Glutamatergic neuron (in vitro differentiated cells): ENCODE measurements at places on chromosomes 13 and 19.

- DNase-seq, result no peak
- H3K4me1 ChIP-seq, result peaks cover 35% of the 10 kb centered on the region
- H3K27me3 ChIP-seq, result no peaks in the 10 kb centered on the region
- H3K4me3 ChIP-seq, result no peak overlapping the region
- H3K27ac ChIP-seq, result no peak overlapping the region
Observed at GRCh38 chr13:29936956-29937355, 86.5 kb upstream of the UBL3 start.

- no peak overlapping the region for H3K27ac ChIP-seq
- H3K27me3 ChIP-seq, result no peaks in the 10 kb centered on the region
- DNase-seq, result no peak
- H3K4me3 ChIP-seq, result no peak overlapping the region
- H3K36me3 ChIP-seq, result no peaks in the 10 kb centered on the region
Observed at GRCh38 chr13:38398711-38399493, 49.3 kb downstream of the UFM1 start.

- no peak for DNase-seq
- H3K36me3 ChIP-seq, result no peaks in the 10 kb centered on the region
- no peak overlapping the region for H3K27ac ChIP-seq
- peaks cover 48% of the 10 kb centered on the region for H3K4me1 ChIP-seq
- H3K4me3 ChIP-seq, result no peak overlapping the region
Observed at GRCh38 chr13:100523411-100523810, 65.2 kb downstream of the GGACT start.

GRCh38 chr13:85521657-85522056, 277.6 kb downstream of the SLITRK6 start:
- peak overlapping the region; percentile 25 for H3K27ac ChIP-seq
- H3K27me3 ChIP-seq, result no peaks in the 10 kb centered on the region
- no peak for DNase-seq
- H3K4me1 ChIP-seq, result peaks cover 6% of the 10 kb centered on the region

DNA sequence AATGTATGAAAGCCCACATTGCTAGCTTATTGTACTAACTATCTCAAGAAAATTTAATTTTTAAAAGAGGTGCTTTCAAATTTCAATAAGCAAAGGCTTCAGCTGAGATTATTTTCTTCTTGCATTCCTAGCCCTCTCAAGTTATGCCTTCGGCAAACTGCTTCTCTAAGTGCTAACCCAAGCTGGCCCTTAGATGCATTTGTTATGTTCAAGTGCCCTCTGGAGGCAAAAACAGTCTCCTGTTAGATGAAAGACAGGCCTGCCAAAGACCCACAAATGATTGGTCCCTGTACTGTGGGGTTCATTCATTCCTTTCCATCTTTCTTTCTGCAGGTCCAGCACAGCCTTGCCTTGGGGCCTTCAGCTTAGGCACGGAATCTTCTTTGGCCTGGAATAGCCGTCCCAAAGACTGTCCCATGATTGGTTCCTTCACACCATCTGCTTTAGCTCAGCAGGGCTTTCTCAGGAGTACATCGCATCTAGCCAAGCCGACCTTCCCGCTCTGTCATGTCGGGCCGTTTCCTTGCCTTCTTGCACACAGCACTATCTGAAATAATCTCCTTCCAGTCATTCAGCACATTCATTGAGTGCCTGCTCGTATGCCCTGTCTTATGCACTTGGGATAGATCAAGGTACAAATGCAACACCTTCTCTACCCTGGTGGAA, 26.4 kb upstream of the TPTE2 start:
- no peak overlapping the region for H3K4me3 ChIP-seq
- no peak for DNase-seq

DNA sequence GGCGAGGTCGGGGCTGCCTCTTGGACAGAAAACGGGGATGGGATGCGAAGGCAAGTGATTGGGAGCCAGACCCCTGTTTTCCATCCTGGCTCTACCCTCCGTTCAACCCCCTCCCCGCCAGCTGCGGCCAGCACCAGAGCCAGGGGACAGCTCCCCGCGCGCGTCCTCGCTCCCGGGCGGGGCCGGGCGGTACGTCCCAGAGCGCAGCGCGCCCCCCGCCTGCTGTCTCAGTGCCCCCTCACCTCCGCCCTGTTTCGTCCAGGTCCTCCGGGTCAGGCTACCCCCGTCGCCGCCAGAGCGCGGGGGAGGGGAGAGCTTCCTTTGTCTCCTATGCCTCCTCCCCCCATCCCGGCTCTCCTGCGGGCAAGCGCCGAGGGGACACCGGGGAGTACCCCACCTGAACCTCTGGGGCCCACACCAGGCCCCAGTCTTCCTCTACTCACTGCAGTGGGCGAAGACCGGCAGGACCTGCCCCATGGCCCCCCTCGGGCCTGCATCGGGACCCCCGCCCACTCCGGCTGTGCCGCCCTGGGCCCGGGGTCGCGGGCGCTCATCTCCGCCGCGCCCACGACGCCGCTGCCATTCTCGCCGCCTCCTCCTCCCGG, 396 bp downstream of the RTN2 start:
- peak; percentile 75 for DNase-seq
- H3K27me3 ChIP-seq, result peaks cover 19% of the 10 kb centered on the region

DNA sequence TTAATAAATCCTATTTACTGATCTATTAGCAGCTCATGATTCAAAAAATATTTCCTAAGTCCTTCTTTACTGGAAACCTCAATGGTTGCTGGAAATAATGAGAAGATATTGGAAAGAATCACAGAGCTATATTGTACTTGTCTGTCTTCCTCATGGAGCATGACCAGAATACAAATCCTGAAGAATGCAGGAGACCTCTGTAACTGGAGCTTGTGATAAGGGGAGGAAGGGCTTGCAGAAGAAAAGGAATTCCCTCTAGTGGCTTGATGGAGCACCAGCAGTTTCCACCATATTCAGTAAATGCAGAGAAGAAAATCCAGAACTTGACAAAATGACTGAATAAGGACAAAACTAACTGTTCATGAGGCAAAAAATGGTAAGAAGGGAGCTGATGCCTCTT, 1333.1 kb downstream of the EFNB2 start:
- H3K27ac ChIP-seq, result no peak overlapping the region
- no peaks in the 10 kb centered on the region for H3K27me3 ChIP-seq
- no peak for DNase-seq
- no peak overlapping the region for H3K4me3 ChIP-seq
- no peaks in the 10 kb centered on the region for H3K36me3 ChIP-seq

- no peak overlapping the region for H3K27ac ChIP-seq
- H3K4me1 ChIP-seq, result peaks cover 15% of the 10 kb centered on the region
- H3K4me3 ChIP-seq, result no peak overlapping the region
- peaks cover 11% of the 10 kb centered on the region for H3K27me3 ChIP-seq
- DNase-seq, result no peak
Observed at GRCh38 chr13:43784496-43784895, 2.3 kb downstream of the ENOX1 start.

- no peak for DNase-seq
- H3K36me3 ChIP-seq, result no peaks in the 10 kb centered on the region
- no peak overlapping the region for H3K27ac ChIP-seq
- no peak overlapping the region for H3K4me3 ChIP-seq
- H3K4me1 ChIP-seq, result no peaks in the 10 kb centered on the region
Observed at GRCh38 chr13:46360604-46361003, 26.4 kb downstream of the RUBCNL start.

GRCh38 chr19:10271543-10272086, 695 bp downstream of the ICAM1 start:
- no peaks in the 10 kb centered on the region for H3K4me1 ChIP-seq
- H3K36me3 ChIP-seq, result no peaks in the 10 kb centered on the region
- no peak overlapping the region for H3K4me3 ChIP-seq

GRCh38 chr13:45162194-45162593, 38.7 kb downstream of the KCTD4 start:
- H3K27me3 ChIP-seq, result no peaks in the 10 kb centered on the region
- H3K36me3 ChIP-seq, result no peaks in the 10 kb centered on the region

DNA sequence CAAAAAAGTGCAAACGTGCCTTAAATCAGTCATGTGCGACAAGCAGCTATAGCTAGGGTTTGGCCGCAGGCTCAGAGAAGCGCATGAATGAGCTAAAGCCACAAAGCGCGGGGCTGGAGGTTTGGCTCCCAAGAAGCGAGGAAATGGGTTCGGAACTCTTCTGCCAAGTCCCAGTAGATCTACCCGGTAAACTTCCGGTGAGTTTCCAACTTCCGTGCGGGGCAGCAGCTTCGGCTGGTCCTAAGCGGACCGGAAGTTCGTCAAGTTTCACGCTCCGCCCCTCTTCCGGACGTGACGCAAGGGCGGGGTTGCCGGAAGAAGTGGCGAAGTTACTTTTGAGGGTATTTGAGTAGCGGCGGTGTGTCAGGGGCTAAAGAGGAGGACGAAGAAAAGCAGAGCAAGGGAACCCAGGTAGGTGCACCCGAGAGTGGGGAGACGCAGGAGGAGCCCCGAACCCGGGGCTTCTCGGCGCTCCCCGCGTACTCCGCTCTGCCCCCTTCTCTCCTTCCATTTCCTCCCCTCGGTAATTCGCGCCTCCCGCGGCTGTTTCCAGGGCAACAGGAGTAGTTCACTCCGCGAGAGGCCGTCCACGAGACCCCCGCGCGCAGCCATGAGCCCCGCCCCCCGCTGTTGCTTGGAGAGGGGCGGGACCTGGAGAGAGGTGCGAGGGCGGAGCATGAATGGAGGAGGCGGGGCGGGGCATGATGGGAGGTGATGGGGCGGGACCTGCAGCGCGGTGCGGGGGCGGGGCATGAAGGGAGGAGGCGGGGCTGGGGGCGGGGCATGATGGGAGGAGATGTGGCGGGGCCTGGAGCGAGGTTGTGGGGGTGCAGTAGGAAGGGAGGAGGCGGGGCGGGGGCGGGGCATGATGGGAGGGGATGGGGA, at the start of gene NR1H2:
NR1H2 (plus strand) TSS at position 292 of the 885 bp plus-strand sequence. CDS start 1,149 bp downstream, outside the sequence.
- DNase-seq, result peak; percentile 93
- peak within 1 kb of the TSS; percentile 99 for H3K4me3 ChIP-seq
- H3K27ac ChIP-seq, result peak within 1 kb of the TSS; percentile 73
- H3K27me3 ChIP-seq, result peaks cover 3% of the 10 kb centered on the region

DNA sequence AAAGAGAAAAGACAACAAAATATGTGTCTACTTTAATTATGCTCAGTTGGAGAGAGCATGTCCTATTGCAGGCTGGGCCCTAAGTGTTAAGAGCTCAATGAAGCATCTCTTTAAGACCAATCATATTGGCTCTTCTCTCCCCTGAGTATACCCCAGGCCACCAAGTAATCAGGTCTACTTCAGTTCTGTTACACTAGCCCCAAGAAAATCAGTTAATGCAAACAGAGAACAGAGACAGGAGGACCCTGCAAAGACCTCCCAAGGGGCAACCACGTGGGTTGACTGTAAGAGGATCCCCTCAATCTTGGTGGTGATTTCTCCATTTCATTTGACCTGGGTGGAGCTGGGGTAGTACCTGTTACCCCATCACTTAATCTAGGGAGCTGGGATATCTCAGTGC, 451.0 kb upstream of the ZNF507 start:
- H3K27me3 ChIP-seq, result no peaks in the 10 kb centered on the region
- no peaks in the 10 kb centered on the region for H3K4me1 ChIP-seq

DNA sequence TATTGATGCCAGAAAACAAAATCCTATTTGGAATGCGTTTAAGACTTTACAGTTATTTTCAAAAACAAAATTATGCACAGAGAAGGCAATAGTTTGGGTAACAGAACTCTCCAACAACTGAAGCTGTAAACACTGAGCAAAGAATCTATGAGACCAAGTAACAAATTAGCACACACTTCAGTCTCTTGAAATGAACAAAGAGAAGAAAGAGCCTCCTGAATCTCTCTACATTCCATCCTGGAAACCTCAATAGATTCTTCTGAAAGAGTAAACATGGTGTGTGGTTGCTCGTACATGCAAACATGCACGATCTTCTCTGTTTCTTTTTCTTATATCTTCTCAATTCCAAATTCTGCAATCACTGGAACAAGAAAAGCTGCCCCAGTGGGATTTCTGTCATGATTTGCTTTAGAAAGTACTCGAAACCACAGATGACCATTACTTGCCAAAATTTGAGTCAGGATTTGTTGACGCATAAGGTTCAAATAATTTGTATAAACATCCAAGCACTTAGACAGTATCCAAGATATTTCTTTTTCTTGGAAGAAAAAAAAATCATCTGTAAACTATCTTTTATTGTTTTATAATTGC, 137.9 kb upstream of the DACH1 start:
- peaks cover 5% of the 10 kb centered on the region for H3K36me3 ChIP-seq
- no peaks in the 10 kb centered on the region for H3K27me3 ChIP-seq
- no peaks in the 10 kb centered on the region for H3K4me1 ChIP-seq

DNA sequence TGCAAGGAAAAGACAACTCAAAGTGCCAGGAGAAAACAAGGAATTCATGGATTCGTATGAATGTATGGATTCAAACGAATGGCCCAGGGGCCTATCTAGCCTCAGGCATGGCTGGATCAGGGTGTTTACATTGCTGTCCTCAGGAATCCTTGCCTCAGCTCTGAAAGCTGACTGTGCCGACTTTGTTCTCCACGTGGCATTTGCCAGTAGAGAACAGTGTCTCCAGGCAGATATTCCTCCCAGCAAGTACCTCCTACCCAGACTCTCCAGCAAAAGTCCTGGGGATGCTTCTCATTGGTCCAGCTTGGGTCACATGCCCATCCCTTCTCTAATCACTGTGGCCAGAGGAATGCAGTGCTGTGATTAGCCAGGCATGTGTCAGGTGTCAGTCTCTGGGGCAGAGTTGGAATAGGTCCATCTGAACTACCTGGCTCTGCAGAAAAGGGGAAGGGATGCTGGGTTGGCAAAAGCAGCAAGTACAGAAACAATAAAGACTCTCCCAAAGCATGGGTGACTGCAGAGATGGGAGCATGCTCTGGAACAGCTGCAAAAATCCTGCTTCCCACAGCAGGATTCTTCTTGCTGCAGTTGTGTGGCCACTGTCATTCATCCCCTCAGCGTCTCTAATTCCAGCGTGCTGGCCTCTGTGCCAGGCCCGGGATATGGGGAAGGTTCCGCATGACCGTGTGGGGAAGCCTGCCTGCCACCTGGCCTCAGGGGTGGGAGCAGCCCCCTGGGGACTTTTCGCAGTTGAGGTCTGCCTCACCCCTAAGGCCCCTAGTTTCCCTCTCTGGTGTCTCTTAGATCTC, 30.0 kb downstream of the CCNE1 start:
- peaks cover 4% of the 10 kb centered on the region for H3K27me3 ChIP-seq
- DNase-seq, result no peak
- no peak overlapping the region for H3K27ac ChIP-seq
- H3K4me3 ChIP-seq, result peak overlapping the region; percentile 28
- peaks cover 11% of the 10 kb centered on the region for H3K4me1 ChIP-seq

DNA sequence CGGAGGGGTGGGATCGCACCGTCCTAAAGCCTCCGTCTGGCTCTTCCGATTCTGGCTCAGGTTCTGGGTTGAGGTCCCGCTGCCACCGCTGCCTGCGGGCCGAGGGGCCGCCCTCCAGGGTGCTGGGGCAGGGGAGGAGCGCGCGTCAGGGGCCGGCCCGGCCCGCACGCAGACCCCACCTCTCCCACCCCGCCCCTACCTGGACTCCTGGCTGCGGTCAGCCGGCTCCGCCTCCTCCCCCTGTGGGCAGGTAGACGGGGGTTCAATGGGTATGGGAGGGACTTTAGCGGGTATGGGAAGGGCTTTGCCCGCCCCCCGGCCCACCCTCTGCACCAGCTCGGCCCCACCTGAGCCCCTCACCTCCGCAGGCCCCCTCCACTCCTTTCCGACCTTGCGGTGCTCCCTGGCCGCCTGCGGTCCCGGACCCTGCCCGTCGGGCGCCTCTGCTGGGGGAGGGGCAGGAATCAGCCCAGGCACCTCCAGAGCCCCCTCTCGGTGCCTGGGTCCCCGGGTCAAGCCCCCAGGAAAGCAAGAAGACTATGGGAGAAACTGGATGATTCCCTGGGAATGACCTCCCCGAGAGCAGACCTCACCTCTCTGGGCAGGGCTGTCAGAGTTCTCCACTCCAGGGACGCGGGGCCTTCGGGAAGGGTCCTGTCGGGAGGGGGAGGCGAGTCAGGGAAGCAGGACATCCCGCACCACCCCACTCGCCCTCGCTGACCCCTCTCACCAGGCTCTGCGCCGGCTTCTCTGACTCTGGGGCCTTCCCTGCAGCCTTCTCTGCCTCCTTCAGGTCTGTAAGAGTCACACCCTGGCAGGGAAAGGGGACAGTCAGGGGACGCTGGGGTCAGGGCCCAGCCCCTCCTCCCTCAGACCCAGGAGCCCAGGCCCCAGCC, 17.0 kb downstream of the EPS8L1 start:
- no peak overlapping the region for H3K27ac ChIP-seq
- peak; percentile 34 for DNase-seq
- H3K27me3 ChIP-seq, result peaks cover 23% of the 10 kb centered on the region
- H3K36me3 ChIP-seq, result no peaks in the 10 kb centered on the region
